ENCODE measurements at places on chromosomes 16 and 17. TPM values are rescaled to one million over a fixed set of nuclear protein-coding genes. Genes with fewer than 3 reads are reported as not detected.

DNA sequence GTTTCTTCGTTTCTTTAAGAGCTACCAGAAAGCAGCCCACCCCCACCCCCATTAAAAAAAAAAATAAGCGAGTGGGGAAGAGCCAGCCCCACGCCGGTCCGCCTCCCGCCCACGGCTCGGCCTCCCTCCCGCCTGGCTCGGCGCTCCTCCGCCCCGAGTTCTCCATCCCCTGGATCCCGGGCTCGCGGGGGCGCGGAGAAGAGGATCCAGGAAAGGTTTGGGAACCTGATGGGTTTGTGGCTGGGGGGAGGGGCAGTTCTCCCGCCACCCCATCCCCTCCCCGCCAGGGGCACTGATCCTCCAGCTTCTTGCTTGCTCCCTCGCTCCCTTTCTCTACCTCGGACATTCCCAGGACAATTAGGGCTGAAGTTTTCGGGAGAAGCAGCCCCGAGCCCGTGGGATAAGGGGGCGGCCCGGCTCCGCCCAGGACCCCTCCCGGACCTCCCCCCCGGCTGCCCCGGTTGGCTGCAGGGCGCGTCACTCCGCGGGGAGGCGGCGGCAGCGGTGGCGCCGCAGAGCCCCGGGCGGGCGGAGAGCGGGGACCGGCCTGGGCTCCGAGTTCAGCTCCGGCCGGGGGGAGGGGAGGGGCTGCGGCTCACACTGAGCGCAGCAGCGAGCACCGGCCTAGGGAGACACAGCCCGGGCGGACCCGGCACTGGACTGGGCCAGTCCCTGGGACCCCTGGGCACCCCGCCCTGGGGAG, 1.0 kb upstream of the SALL1 start:
- peak; percentile 51 for DNase-seq

- peak; percentile 44 for DNase-seq
These were observed 999 bp upstream of the FLYWCH2 start for GRCh38 chr16:2881783-2882649.

The KRT36 gene
- polyA plus RNA-seq, result not detected

- DNase-seq, result peak; percentile 92
These were observed 8.9 kb upstream of the TMEM220 start for GRCh38 chr17:10738521-10739258.

DNA sequence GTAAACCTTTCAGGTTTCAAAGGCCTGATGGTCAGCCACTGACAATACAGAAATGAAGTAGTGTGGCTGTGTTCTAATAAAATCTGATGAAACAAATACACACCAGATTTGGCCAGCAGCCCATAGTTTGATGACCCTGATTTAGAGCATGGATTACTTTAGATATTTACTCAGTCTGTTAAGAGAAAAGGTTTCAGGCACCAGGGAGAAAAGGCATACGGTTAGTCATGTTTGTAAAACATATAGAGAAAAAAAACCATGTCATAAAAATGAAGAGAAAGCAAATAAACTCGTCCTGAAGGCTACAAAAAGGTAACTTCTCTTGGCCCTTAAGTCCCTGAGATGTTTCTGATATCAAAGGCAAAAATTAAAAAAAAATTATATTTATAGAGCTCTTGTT, 112.1 kb downstream of the ADAMTS18 start:
- no peak for DNase-seq

DNA sequence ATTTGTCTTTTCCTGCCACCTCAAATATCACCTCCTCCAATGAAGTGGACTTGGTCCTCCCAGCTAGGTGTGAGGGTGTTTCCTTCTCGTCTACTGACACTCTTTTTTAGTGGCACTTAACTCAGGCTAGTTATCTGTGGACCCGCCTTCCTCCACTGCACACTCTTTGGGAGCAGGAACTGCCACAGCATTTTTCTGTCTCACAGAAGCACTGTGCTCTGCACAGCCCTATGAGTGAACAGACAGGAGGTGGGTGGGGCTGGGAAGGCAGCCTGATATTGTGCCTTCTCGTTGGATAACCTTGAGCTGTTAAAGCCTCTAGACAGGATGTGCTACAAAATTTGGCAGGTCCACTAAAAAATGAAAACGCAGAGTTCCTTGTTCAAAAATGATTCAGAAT, 31.9 kb upstream of the HOXB13 start:
- DNase-seq, result no peak

All from muscle of leg (tissue), 16 donors.